ENCODE measurements at places on chromosomes 16 and 17.

- DNase-seq: no peak
Measured at GRCh38 chr16:18931756-18932155, 5.5 kb upstream of the SMG1 start.

- DNase-seq: peak; percentile 20
Measured at GRCh38 chr16:11354733-11355574, 9.7 kb downstream of the RMI2 start.

GRCh38 chr16:2031081-2031577 is 4.4 kb downstream of the NHERF2 start:
- no peak for DNase-seq

GRCh38 chr16:53083119-53083518 is 28.3 kb downstream of the CHD9 start:
- no peak for DNase-seq

DNA sequence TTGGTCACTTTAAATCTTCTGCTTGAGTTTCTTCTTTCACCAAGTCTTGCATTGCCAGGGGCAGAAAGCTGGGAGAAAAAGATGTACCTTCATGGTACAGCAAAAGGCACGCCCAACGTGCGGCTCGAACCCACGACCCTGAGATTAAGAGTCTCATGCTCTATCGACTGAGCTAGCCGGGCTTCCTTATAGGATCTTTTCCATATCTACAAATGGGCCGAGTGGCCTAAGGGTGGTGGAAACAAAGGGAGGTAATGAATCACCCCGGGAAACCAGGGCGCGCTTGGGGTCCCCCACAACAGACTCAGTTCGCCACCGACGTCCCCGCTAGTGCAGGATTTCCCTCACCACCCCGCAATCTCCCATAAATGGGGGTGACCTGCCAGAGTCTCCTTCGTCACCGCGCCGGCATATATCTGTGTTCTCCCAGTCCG is 7.5 kb upstream of the OR1F1 start:
- no peak for DNase-seq
